Stimulated activated CD4-positive, alpha-beta T cell treated with anti-CD3 and anti-CD28 coated beads, Interleukin-1b, Interleukin-23, amount 100 ng/mL, for 1 hour (primary cell): ENCODE measurements at places on chromosomes 11 and 22.

- no peak for DNase-seq
Observed at GRCh38 chr11:15843309-15843872, 513.0 kb downstream of the SOX6 start.

GRCh38 chr11:12862696-12863469 is 146.2 kb upstream of the RASSF10 start:
- no peak for DNase-seq

DNA sequence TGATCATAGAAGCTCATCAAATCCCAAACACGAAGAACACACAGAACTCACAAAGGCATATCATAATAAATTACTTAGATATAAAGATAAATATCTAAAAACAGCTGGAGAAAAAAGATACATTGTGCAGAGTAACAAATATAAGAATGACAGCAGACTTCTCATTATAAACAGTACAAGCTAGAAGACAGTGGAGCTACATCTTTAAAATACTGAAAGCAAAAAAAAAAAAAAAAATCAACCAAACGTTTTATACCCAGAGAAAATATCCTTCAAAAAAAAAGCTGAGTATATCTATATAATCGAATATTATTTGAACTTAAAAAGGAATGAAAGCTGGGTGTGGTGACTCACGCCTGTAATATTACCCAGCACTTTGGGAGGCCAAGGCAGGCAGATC is 90.0 kb downstream of the SBF2 start:
- no peak for DNase-seq

- no peak for DNase-seq
Observed at GRCh38 chr11:62427630-62428233, 8.9 kb downstream of the SCGB1A1 start.

DNA sequence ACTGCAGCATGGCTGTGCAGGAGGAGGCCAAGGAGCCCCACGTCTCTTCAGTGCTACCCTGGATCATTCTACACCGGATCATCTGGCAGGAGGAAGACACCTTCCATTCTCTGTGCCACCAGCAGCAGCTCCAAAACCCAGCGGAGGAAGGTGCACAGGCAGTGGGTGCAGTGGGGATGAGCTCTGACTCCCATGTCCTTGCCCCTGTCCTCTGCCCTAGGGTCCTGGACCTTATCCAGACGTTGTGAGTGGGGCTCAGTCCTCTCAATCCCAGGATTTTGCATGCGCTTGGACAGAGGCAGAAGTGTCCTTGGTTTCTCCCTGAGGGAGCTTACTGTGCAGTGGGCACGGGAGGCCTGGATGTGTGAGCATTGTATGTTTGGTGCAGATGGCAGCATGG is 61.3 kb downstream of the CABIN1 start:
- no peak for DNase-seq

- DNase-seq = no peak
Observed at GRCh38 chr11:96869207-96869606, 479.4 kb downstream of the JRKL start.

- DNase-seq = no peak
Observed at GRCh38 chr11:132744771-132745170, 787.5 kb downstream of the OPCML start.

GRCh38 chr22:31289344-31289743 is 2.9 kb downstream of the PIK3IP1 start:
- no peak for DNase-seq

- DNase-seq = no peak
Observed at GRCh38 chr11:73185680-73186293, 32.3 kb upstream of the P2RY2 start.

GRCh38 chr11:75242722-75243600 is 2.4 kb downstream of the TPBGL start:
- no peak for DNase-seq
